Esophagus muscularis mucosa (tissue), 4 donors: ENCODE measurements at places on chromosomes 3 and 15. TPM values are rescaled to one million over a fixed set of nuclear protein-coding genes. Genes with fewer than 3 reads are reported as not detected.
A peak's percentile ranks its signal among the peaks of the same experiment; 100 is the strongest.

- DNase-seq = no peak
Measured at GRCh38 chr3:100245136-100245535, 15.7 kb upstream of the TBC1D23 start.

GRCh38 chr3:120098710-120099109 lies 4.5 kb upstream of the GSK3B start:
- DNase-seq = no peak

GRCh38 chr3:41024031-41024836 lies 175.1 kb upstream of the CTNNB1 start:
- no peak for DNase-seq

DNA sequence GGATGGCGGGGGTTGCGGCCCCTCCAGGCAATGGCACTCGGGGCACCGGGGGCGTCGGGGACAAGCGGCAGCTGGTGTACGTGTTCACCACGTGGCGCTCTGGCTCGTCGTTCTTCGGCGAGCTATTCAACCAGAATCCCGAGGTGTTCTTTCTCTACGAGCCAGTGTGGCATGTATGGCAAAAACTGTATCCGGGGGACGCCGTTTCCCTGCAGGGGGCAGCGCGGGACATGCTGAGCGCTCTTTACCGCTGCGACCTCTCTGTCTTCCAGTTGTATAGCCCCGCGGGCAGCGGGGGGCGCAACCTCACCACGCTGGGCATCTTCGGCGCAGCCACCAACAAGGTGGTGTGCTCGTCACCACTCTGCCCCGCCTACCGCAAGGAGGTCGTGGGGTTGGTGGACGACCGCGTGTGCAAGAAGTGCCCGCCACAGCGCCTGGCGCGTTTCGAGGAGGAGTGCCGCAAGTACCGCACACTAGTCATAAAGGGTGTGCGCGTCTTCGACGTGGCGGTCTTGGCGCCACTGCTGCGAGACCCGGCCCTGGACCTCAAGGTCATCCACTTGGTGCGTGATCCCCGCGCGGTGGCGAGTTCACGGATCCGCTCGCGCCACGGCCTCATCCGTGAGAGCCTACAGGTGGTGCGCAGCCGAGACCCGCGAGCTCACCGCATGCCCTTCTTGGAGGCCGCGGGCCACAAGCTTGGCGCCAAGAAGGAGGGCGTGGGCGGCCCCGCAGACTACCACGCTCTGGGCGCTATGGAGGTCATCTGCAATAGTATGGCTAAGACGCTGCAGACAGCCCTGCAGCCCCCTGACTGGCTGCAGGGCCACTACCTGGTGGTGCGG lies 1.9 kb downstream of the CHST2 start:
- peak; percentile 90 for DNase-seq

- no peak for DNase-seq
Measured at GRCh38 chr3:126959921-126960603, 22.9 kb upstream of the PLXNA1 start.

DNA sequence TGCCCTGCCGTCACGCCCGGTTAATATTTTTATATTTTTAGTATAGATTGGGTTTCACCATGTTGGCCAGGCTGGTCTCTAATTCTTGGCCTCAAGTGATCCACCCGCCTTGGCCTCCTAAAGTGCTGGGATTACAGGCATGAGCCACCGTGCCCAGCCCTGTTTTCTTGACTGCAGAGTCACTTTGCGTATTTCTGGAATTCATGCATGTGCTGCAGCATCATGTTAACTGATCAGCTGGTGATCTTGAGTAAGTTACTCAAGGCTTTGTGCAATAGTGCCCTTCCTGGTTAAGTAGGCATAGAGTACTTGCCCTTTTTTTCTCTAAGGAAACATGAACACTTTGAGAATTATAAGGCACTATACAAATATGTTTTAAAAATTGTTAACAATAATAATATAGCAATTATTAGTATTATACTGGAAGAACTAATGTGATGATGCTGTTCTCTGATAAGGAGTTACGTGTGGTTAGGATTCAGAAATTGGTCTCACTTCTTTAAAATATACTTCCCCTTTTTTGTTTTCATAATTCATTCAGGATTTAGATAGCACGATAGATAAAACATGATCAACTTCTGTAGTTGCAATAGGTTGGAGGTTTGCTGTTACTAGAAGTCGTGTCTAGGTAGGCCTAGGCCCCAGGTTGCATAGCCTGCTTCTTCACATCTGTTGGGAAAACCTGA lies 33.6 kb downstream of the GPR171 start:
- no peak for DNase-seq

GRCh38 chr15:89071471-89071870 lies 16.8 kb upstream of the ABHD2 start:
- no peak for DNase-seq

DNA sequence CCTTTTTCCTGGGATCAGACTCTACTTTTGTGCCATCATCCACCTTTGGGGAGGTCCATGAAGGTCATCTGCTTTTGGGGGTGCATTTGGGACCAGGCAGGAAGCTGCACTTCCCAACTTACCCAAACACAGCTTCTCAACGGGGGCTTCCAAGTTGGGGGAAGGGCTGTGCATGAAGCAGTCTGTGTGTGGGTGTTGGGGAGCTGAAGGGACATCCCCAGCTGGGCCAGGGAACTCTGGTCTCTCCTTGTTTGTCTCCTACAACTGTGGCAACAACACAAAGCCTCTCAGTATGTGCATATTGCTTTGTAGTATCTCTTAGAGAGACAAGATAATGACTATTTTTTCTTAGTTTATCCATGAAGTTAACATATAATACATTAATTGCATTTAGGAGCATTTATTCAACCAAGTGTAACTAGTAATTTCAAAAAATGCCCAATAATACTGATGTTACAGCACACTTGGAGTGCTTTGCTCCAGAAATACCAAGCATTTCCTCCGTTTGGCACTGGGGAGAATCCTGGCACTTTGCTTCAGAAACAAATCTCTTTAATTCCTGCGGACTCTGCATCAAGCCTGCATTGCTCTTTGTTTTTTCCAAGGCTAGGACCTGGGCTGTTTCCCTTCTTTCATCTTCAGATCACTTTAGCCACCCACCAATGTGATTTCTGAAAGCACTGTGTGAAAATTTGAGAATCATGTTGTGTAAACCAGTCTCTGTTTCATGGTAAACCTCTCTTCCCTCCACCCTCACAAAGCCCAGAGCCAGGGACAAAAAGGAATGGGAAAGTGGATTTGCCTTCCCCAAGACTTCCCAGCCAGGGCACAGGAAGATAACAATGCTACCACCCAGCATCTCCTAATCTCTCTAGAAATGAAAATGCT lies 126.2 kb upstream of the PFN2 start:
- no peak for DNase-seq

DNA sequence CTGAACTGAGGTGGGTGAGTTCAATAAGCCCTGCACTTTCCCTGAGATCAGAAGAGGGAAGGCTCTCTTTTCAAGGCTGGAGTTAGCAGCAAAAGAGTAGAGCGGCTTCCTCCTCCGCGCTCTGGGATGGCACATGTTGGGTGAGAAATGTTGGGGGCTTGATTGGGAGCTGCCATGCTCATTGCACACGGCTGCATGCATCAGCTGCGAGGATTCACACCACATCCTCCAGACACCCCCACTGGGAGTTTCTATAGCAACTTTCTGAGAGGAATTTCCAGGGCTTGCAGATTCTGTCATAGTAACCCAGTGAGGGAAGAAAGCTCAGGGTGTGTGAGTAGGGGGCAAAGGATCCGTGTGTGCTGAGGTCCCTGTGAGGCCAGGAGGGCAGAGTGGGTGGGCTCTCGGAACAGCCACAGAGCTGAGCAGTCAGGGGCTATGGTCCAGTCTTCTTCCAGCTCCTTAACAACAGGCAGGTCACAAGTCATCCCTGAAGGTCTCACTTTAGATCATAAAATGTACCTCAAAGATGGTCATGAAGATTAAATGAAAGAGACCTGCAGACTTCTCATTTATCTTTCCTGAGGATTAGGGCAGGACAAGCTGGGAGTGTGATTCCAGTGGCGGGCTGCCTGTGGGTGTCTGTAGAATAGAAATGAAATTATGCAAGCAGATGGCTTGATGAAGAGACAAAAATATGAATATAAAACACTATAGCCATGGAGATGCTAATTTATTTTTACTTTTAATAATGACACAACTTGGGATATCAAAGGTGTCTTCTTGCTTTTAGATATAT lies 75.7 kb upstream of the CHRNA7 start:
- no peak for DNase-seq

GRCh38 chr3:87161013-87161412 lies 66.1 kb upstream of the CHMP2B start:
- DNase-seq = no peak

DNA sequence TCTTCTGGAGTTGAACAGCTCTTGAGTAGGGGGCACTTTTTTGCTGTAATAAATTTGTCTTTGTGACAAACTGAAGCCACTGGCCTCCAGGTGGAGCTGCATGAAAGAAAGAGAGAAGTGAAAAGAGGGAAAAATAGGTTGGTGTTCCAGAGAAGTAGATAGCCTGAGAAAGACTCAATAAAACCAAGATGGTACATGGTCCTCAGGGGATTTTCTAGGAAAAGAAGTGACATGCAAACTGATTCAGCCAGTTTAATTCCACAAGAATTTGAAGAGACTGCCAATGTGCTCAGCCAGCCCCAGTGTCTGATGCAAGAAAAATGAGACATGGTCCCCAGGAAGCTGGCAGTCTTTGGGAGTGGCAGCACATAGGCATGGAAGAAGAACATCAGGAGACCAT lies 152.7 kb downstream of the CD47 start:
- DNase-seq = no peak

GRCh38 chr3:120440762-120441161 lies 10.0 kb downstream of the FSTL1 start:
- DNase-seq = no peak

DNA sequence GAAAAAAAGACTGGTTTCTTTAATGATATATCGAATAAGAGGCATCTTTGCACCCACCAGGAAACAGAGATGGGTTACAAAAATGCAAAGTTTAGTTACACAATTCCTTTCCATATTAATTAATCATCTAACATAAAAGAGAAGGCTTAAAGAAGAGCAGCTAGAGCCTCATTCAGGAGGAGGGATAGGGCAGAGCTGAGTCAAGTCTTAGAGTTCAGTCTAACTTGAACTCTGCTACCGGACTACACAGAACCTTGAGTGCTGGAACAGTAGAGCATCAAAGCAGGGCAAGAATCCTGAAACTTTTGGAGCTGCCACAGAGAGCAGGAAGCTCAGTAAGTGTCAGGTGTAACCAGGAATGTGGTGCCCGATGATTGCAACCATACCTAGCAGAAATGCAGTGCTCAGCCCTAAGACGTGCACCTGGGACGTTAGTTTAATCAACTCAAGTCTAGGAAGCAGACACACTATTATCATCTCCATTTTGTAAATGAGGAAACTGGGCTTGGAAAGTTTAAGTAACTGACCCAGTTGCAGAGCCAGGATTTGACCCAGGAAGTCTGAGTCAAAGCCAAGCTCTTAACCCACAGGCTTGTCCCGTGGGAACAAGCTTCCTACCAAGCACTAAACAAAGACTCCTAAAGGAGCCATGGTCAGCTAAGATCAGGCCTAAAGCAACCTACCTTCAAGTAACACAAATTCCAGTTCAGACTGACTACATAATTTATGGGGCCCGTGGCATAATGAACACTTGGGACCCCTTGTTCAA lies 187.4 kb downstream of the FOXP1 start:
- no peak for DNase-seq

DNA sequence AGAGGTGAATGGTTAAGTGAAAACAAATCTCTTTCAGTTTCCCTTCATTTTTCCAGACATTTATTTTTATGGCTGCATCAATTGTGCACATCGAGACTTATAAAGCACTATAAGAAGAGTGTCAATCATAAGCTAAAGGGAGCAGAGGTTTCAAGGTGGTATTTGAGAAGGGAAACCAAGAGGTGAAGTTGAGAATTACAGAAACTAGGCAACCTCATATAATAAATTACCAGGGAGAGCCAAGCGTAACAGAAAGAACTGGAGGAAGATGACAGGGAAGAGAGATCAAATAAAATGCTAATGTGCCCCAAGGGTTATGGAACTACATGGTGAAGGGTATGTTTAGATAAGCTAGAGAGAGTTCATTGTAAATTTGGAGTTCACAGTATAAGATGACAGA lies 6.3 kb upstream of the CCDC54 start:
- no peak for DNase-seq

The TNFSF10 gene
- 23.3 TPM for total RNA-seq

The SLC30A4 gene
- total RNA-seq = 9.4 TPM

The SLC28A1 gene
- not detected for total RNA-seq

The LMAN1L gene
- not detected for total RNA-seq

The NMNAT3 gene
- 10.7 TPM for total RNA-seq

The UBXN7 gene
- total RNA-seq = 18.3 TPM
